ENCODE measurements at places on chromosomes 4 and X.

DNA sequence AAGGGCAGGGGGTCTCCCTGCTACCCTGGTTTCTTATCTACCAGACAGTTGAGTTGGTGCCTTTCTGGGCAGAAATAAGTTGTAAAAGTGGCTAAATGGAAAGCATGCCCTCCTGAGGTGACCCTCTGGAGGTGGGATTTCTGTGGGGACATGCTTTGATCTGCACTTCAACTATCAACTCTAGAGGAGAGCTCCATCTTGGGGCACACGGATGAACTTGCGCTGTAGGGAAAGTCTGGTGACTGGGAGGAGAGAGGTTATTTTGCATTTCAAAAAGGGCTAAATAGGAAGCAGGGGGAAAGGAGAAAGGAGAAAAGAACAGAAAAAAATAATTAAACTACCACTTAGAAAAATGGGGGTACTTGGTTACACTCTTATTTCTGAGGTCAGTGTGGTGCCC, 12.7 kb upstream of the RHOXF2B start:
- DNase-seq: no peak

DNA sequence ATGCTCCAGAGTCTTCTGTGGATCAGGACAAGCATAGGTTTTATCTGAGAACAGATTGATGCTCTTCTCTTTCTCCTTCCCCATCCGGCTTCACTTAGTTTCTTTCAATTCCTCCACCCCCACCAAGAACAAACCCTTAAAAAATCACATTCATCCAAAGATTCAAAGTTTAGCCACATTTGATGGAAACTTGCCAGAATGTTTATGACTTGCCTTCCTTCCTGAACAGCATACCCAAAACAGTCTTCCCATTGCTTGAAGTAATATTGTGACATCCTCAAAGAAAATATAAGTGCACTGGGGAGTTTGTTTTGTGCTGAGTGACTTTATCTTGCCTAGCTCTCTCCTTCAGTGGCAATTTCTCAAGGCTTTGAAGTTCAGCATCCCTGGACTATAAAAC, 83.0 kb downstream of the MAGEB17 start:
- DNase-seq: no peak

- no peak for DNase-seq
Measured at GRCh38 chr4:31877429-31877828, 1157.3 kb downstream of the PCDH7 start.

GRCh38 chr4:164350061-164350460, 403.9 kb upstream of the SMIM31 start:
- no peak for DNase-seq

GRCh38 chr4:173272996-173273395, 61.2 kb downstream of the HMGB2 start:
- no peak for DNase-seq

DNA sequence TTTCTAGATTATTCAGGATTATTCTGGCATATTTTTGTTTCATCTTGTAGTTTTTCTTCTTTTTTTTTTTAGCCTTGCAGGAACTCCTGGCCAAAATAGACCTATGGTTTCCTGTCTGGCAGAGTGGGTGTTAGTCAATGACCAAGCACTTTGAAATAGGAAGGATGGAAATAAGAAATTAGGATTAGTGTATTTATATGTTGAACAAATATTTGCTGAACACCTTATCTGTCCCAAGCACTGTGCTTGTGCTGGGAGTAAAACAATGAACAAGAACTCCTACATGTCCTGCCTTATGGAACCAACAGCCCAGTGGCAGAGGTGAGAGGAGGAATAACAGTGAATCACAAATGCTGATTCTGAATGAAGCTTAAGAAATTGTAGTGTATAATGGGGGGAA, 4.5 kb downstream of the MMRN1 start:
- DNase-seq: no peak

DNA sequence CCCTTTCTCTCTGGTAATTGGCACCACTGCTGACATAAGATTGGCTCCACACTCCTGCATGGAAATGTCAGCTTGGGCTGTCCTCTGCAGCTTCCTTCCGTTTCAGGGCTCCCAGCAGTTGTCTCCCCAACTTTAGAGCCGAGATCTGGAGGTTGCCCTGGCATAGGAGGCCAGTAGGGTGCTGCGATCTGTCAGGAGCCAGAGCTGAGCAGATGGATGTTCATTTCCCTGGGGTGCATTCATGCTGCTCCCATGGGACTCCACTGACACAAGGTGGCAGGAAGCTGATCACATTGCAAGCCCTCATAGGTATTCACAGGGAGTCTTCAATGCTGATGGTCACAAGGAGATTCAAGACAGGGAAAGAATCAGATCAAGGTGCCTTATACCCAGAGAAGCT, 116.6 kb upstream of the RAI2 start:
- DNase-seq: no peak

DNA sequence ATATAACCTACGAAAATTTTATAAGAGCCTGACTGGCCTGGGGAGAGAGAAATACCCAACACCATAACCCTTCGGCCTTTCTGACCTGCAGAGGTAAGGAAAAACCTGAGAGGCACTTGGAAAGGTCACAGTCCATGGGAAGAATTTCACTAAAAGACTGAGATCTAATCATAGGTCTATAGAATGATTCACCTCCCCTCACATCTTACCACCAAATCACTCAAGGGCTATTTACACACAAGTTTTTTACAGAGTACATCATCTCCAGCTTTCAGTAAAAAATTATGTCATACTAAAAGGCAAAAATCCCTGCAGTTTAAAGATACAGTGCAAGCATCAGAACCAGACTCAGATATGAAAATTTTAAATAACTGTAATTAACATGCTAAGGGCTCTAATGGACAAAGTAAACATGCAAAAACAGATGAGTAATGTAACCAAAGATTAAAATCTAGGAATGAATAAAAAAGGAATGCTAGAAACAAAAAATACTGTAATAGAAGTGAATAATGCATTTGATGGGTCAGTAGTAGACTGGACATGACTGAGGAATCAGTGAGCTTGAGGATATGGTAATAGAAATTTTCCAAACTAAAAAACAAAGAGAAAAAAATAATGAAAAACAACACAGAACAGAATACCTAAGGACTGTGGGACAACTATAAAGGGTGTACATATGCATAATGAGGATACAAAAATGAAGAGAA, 32.1 kb upstream of the SLC16A2 start:
- no peak for DNase-seq

GRCh38 chr4:41693629-41694028, 54.9 kb downstream of the PHOX2B start:
- no peak for DNase-seq

DNA sequence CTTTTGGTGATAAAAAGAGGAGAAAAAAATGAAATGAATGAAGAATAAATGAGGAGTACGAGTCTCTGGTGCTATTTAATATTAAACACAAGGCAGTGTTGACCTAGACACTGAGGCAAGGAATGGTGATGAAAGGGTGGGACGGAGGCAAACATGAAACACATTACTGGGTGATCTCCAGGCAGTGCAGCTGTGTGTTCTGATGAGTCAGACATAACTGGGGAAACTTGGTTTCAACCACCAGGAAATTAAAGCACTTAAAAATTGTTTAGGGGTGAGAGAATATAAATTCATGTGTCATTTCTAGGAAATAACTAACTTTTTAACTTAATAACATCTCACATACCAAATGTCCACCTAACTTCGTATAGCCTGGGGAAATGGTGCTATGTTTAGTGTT, 19.7 kb upstream of the CXCL6 start:
- no peak for DNase-seq

DNA sequence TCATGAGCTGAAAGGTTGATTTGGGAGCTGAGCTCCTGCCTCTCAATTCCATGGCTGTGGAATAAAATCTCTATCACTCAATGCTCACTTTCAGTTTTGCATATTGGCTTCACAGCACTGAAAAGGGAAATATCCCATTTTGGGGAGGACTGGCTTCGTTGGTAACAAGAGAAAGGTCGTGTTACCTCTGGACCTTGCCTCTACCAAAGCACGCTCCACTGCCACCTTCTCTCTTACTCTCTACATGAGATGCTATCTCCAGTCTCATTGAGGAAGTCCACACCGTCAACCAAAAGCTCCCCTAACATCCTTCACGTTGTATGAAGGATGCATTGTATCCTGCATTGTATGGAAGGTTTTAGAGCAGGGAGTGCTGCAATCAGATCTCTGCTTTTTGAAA, 195.0 kb upstream of the LDB2 start:
- DNase-seq: no peak

- DNase-seq: no peak
Measured at GRCh38 chr4:786861-787300, 39.0 kb downstream of the CPLX1 start.

- DNase-seq: no peak
Measured at GRCh38 chr4:77481856-77482255, 123.8 kb upstream of the CXCL13 start.

- DNase-seq: no peak
Measured at GRCh38 chr4:3215733-3216132, 33.2 kb upstream of the MSANTD1 start.
